ENCODE measurements at places on chromosomes 4 and X.

- no peak for DNase-seq
Measured at GRCh38 chrX:49199315-49199595, 738 bp downstream of the SYP start.

DNA sequence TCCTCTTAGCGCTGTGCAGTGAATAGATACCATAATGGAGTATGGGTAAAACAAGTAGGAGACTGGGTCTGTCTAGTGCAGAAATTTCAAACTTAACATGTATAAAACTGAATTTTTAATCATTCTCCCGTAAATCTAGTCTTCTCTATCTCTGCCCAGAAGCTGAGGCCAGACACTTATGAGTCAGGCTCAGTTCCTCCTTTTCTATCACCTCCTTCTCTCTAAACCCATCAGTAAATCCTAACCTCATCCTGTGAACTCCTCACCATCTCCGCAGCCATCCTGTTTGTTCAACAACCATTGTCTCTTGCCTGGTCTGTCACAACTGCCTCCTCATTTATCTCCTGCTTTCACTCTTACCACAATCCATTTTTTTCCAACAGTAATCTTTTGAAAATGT is 19.8 kb upstream of the SGMS2 start:
- DNase-seq: no peak

- DNase-seq: no peak
Measured at GRCh38 chr4:1333256-1333655, 13.8 kb upstream of the UVSSA start.

DNA sequence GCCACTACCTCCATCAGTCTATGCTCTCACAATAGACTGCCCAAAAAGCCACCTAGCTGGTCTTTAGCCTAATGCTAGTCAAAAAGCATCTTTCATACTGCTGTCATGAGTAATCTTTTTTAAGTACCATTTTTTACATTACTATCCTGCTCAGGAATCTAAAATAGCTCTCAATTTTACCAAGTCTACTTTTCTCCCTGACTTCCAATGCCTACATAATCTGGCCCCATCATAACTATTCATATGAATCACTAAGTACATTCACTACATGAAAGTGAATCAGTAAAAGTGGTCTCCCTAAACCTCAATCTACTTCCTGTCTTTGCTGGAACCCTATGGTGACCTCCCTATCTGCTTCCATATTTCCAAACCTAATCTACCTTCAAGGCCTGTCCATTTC is 105.9 kb downstream of the THOC2 start:
- no peak for DNase-seq

- DNase-seq: no peak
Measured at GRCh38 chrX:94107981-94108380, 434.0 kb downstream of the FAM133A start.

DNA sequence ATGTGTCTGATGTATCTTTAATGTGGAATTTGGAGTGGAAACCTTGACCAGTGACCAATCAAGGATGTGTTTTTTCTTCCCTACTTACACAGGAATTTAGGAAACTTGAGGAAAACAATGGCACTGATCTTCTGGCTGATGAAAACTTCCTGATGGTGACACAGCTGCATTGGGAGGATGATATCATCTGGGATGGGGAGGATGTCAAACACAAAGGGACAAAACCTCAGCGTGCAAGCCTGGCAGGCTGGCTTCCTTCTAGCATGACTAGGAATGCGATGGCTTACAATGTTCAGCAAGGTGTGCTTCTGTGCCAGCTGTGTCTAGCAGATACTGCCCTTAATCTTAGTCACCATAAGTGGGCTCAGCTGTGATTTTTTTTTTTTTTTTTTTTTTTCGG is 12.6 kb downstream of the TAF1 start:
- no peak for DNase-seq

- no peak for DNase-seq
Measured at GRCh38 chr4:98411731-98412130, 150.5 kb downstream of the RAP1GDS1 start.

DNA sequence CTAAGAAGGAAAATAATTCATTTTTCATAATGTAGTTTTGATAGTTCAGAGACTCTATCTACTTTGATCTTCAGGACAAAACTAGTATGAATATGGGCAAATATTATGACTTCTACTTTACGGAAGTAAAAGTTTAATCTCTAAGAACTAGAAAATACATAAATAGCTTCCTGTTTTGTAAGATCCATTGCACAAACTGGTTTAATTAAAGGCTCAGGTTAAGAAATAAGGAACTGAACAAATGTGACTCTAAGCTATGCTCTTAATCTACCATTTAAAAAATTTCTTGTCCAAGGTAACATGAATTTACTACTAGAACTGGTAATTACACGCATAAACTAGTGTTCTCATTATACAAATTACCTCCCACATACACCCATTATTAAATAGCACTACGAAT is 360.6 kb downstream of the INPP4B start:
- no peak for DNase-seq

- no peak for DNase-seq
Measured at GRCh38 chrX:49029876-49030275, 13.3 kb downstream of the TFE3 start.

GRCh38 chrX:32514986-32515385 is 696.4 kb downstream of the DMD start:
- DNase-seq: no peak

GRCh38 chrX:150364347-150365050 is 1.4 kb downstream of the MAMLD1 start:
- DNase-seq: no peak

DNA sequence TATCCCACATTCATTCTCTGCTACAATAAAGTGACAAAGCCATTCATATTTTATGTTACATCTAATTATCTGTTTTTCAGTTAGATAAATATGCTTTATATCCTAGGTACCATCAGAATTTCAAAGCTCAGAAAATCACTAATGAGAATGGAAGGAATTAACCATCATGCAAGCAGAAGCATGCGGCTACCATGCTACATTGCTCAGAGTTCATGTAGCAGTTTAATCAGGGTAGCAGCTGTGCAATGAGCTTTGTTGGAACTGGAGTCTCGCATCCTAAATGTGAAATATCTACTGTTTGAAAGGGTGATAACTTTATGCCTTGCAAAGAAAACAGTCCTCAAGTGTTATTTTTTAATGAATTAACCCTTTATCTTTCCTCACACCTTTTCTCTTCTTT is 77.5 kb downstream of the SNCA start:
- DNase-seq: no peak

DNA sequence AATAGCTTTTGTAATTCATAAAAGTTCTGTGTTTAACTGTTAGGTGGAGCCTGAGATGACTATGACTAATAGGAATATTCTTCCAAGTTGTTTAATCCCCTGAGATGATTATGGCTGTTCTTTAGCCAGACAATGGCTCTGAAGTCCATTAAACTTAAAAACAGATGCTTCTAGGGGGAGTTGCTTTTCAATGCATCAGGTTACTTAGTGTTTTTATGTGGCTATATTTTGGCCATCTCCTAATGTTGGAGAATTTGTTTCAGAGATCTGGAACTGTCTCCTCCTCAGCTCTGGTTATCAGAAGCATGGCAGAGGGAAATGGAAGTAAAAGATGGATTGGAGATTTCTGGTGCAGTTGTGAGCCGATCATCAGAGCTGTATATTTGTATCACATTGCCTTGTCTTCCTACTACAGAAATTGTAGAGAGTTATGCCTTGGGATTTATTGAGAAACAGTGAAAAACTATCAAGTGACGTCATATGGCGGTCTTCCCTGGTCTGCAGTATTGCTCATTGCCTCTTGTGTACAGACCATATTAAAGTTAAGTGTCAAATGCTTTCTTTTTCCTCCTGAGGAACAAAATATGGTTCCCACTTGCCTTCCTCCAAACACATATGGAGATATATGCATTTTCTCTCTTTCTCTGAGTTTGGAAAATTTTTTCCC is 29.8 kb downstream of the SGMS2 start:
- no peak for DNase-seq

DNA sequence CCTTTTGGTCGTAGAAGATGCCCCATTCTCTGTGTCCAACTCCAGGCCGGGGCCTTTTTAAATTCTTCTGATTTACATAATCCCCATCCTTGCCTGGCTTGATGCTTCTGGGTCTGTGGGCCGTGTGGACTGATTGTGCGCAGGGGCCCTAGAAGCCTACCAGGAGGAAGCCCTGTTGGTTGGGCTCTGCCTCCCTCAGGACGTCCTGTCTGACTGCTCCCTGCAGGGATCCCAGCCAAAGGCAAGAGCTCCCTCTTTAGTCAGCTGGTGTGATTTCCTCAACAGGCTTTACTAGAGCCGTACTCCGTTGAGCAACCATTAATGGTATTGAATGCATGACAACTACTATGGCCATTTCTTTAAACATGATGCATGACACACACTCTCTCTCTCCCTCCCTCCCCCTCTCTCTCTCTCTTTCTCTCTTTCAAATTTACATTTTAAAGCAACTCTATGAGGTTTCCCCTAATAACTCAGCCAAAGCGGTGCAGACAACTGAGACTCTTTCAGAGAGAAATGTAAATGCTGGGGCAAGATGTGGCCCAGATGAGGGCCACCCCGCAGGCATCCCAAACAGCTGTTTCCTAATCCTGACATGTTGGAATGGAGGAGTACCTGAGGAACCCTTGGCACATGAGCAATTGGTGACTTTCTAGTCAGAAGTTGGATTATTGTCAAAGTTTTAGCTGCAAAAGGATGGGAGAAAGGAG is 117.3 kb downstream of the DRD5 start:
- no peak for DNase-seq

GRCh38 chr4:3065551-3065950 is 8.8 kb downstream of the HTT-AS start:
- no peak for DNase-seq

GRCh38 chr4:20520901-20521300 is 179.4 kb upstream of the PACRGL start:
- no peak for DNase-seq

DNA sequence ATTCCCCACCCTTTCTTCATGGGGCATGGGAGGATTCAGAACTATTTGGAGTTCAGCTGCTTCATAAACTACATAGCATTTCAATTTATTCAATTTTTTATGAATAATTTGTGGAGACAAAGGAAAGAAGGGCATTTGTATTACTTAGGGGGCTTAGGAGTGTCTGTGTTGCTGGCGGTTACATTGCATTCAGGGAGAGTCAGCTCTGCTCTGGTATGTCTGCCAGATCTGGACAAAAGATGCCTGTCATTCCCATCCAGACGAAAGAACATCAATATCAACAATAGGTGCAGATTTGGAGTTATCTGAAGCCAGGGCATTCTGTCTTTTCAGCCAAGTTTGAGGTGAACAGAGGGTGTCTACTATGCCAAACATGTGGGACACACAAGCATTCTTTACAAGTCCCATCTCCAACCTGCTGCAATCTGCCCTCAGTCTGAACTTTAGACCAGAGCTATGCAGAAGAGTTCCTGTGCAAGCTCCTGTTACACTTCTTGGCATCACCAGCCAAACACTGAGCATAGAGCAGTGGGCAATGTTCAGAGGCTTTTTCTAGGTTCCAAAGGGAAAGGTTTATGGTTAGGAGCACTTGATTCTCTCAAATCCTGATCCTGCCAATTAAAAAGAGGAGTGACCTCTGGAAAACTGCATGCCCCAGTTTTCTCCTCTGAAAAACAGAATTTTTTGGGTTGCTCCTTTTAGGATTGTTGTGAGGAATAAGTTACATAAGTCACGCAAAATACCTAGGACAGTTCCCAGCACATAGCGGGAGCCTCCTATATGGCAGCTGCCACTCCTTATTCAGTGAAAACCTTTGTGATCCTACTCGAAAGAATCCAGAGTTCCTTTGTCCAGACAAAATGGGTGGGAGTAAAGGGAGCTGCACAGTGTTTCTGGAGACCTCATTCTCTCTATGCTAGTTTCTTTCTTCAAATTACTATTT is 719.5 kb upstream of the SLIT2 start:
- DNase-seq: no peak

- DNase-seq: no peak
Measured at GRCh38 chr4:46274717-46275116, 115.2 kb downstream of the GABRA2 start.

- no peak for DNase-seq
Measured at GRCh38 chr4:89001647-89002445, 55.1 kb downstream of the FAM13A start.

DNA sequence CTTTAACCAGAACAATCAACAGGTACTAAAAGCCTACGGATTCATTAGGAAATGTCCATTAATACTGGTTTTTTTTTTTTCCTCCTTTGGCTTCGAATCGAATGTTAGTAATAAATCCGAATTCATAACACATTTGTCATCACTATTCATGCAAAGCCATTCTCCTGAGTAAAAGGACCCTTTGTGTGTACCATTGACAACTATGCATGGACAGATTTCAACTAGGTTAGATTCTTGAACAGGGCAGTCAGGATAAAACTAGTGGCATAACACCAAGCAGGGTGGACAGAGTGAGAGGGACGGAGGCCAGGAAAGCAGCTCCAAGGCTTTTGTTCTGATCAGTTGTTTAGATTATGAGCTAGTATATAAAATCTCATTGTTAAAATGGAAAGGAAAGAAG is 1722.0 kb upstream of the TENM3 start:
- no peak for DNase-seq

GRCh38 chr4:84515075-84515474 is 16.0 kb upstream of the NKX6-1 start:
- DNase-seq: no peak

- peak; percentile 46 for DNase-seq
Measured at GRCh38 chrX:123835661-123836371, 24.0 kb upstream of the XIAP start.

- no peak for DNase-seq
Measured at GRCh38 chrX:115949900-115950822, 220.4 kb upstream of the AGTR2 start.

DNA sequence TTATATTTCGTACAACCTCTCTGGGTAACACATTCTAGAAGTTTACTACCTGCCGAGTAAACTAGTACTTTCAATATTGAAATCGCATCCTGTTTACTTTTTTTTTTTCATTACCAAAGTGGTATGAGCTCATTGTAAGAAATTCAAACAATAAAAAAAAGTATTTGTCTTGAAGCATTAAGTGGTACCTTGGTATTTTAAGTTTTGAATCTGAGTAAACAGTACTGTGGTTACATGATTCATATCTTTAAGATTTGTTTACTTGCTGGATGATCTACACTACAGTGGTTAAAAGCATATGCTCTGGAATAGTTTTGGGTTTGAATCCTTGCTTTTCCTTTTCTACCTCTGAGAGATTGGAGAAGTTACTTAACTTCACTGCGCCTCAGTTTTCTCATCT is 3.8 kb upstream of the MMGT1 start:
- DNase-seq: no peak

DNA sequence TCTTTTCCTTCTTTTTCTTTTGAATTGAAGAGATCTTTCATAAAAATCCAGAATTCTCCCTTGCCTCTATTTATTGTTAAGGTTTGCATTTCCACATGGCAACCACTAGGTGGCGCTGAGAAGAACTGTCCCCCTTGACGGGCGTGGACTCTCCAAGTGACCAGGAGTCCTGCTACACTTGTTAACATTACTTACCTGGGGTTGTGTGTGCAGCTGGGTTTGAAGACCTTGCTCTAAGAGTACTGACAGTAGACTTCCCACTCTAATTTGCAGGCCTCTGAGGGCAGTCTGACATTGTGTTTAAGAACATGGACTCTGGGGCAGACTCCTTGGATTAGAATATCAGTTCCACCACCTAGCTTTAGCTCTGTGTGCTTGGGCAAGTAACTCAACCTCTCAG is 52.8 kb downstream of the GPRIN3 start:
- peak; percentile 36 for DNase-seq

- no peak for DNase-seq
Measured at GRCh38 chr4:16757080-16757521, 141.3 kb downstream of the LDB2 start.

GRCh38 chr4:39888541-39888940 is 89.2 kb downstream of the PDS5A start:
- DNase-seq: no peak

- no peak for DNase-seq
Measured at GRCh38 chrX:129786210-129786651, 6.5 kb downstream of the SASH3 start.
